Endothelial cell (in vitro differentiated cells): ENCODE measurements at places on chromosomes 16 and 17.

DNA sequence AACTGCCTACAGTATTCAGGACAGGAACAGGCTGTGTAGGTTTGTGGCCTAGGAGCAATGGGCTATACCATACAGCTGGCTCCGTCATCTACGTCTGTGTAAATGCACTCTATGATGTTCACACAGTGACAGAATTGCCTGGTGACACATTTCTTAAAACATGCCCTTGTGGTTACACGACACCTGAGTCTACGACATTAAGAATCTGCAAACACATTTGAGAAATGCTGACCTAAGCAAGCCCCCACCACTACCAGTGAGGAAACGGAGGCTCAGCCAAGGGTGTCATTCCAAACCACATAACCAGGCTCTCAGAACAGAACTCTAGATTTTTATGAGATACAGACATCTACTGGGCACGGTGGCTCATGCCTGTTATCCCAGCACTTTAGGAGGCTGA lies 23.5 kb downstream of the USP36 start:
- no peak for DNase-seq

DNA sequence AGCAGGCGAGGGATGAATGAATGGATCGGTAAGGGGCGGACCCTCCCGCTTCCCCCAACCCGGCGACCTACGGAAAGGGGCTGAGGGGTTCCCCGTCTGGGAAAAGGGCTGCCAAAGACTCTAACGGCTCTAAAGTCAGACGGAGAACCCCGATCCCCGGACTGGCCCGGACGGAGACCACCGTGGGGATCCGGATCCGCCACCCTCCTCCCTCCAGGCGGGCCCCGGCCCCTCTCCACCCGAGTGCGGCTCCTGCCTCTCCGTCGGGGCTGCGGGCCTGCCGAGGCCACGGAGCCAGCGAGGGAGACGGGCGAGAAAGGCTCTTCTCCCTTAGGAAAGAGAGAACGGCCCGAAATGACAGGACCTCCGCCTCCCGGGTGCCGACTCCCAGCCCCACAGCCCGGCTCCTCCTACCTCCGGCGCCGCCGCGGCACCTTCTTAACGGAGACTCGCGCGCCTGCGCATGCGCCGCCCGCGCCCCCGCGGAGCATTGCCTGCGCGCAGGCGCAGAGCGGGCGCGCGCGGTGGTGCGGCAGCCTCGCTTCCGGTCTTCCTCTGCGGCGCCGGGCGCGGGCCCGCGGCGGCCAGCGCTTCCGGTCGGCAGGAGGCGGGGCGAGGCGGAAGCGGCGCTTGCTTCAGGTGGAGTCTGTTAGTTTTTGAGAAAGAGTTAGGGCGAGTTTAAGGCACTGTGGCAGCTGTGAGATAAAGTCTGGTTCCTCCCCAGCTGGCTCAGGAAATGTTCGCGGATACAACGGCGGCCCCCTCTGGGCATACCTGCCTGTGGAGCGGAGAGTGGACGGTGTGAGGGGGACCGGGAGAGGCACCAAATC lies at the start of gene SLX4:
TSS of gene SLX4 (minus strand) at position 461 of the 830 bp plus-strand sequence. CDS start 2,642 bp downstream, outside the sequence.
- peak; percentile 94 for DNase-seq

GRCh38 chr17:74457146-74457819 lies 9.2 kb upstream of the CD300A start:
- peak; percentile 78 for DNase-seq

GRCh38 chr17:82687871-82688270 lies 10.6 kb downstream of the RAB40B start:
- no peak for DNase-seq

GRCh38 chr17:28338056-28338768 lies 2.7 kb downstream of the TNFAIP1 start:
- DNase-seq: no peak

DNA sequence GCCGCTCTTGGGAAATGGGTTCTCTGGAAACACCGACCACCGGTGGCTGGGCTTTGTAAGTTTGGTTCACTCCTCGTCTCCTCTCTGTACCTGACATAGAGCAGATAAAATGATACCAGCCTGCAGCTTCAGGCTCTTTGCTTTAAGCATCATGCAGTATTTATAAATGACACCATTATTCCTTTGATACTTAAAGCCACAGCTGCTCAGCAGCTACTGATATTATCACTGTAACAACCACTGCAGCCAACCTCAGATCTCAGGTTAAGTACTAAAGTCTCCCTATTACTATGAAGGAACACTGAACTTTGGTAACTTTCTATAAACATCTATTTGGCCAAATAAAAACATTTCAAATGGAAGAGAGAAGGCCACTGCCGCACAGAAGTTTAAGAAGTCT lies 34.6 kb downstream of the PDIA2 start:
- no peak for DNase-seq

GRCh38 chr16:74321356-74321755 lies 24.7 kb downstream of the PSMD7 start:
- no peak for DNase-seq

GRCh38 chr17:17313350-17313991 lies 10.3 kb downstream of the NT5M start:
- peak; percentile 48 for DNase-seq

- no peak for DNase-seq
Measured at GRCh38 chr16:4852221-4852872, 5.1 kb downstream of the UBN1 start.

GRCh38 chr17:8630227-8630801 lies at the start of gene MYH10:
TSS of gene MYH10 (minus strand) at chr17:8630725. CDS start at chr17:8623246, 7,479 bp downstream.
- no peak for DNase-seq

DNA sequence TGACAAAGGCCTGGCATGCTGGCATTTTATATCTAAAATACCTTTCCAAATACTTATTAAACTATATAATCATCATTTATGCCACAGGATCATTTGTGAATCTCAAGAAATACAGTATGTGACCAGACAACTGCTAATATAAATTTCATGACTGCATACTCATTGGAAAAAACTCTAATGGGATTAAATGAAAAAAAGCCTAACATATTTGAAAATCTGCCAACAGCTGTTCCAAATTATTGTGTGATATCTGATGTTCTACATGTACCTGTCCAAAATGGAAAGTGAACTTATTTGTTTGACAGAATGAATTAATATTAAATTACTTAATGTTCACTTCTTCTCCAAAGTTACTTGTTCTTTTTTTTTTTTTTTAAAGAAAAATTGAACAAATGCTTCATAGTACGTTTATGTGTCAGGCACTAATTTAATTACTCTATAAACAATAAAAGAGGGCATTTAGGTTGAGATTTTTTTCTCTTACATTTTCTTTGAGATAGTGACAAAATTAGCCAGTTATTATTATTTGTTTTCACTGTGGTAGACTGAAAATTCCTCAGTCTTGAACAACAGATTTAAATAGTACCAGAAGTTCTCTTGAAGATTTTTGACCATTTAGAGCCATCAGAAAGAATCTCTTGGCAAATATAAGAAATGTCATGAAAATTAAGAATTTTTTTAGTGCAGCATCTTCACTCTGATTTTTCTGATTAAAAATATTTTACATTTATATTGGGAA lies 114.0 kb downstream of the FTO start:
- DNase-seq: no peak

GRCh38 chr17:66711881-66712321 lies 123.0 kb upstream of the CACNG5 start:
- no peak for DNase-seq
